ENCODE measurements at places on chromosomes 12 and 14.
A peak's percentile ranks its signal among the peaks of the same experiment; 100 is the strongest.

GRCh38 chr14:103416916-103417315 lies 31.7 kb downstream of the MARK3 start:
- DNase-seq, result no peak

GRCh38 chr14:93953263-93953662 lies 23.1 kb downstream of the ASB2 start:
- no peak for DNase-seq

GRCh38 chr14:93645200-93645599 lies 143.1 kb downstream of the PRIMA1 start:
- DNase-seq, result no peak

DNA sequence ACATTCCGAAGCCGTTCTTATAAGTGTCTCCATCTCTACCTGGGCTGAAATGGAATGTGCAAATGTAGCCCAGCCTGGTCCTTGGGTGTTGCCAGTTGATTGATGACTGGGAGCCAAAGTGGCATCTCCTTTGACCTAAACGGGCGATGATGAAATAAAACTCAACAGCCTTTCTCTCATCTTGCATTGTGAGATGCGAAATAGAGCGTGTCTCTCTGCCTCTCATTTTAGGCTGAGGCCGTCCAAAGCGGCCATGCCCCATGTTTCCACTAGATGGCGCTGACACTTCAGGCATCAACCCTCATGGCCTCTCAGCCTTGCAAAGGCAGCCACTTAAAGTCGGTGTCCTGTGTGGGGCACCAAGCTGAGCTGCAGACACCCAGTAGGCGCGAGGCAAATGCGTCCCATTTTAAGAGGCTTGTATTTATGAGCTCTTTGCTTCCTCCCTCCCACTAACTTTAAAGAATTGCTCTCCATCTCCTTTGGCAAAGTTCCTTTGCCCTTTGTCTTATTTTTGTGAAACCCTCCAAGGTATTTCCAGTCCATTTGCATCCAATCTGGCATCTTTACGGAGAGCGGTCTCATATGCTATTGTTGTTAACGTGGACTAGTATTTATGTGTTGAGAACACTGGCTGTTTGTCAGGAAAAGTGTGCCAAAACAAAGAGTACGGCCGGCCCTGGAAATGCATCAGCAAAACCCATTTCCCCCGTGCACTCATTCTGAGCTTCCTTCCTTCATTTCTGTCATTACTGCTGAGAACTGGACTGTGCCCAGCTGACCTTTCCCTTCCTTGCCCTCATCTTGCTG lies 25.0 kb downstream of the GPRC5A start:
- DNase-seq, result peak; percentile 54

Measured in mammary epithelial cell (primary cell).